IMR-90 (cell line): ENCODE measurements at places on chromosomes 7 and 10. TPM values are rescaled to one million over a fixed set of nuclear protein-coding genes. Genes with fewer than 3 reads are reported as not detected.

Gene HTR5A
- total RNA-seq, result not detected in 2 replicates

Gene SPDYE2
- total RNA-seq, result not detected in 2 replicates

Gene CCDC136
- total RNA-seq, result 7.7 and 8.3 TPM in 2 replicates

Gene DMTF1
- total RNA-seq, result 59.0 and 69.7 TPM in 2 replicates

Gene NPFFR1
- not detected in 2 replicates for total RNA-seq

Gene POU6F2
- not detected in 2 replicates for total RNA-seq

Gene PLA2G12B
- not detected in 2 replicates for total RNA-seq

Gene HYAL4
- not detected in 2 replicates for total RNA-seq

Gene C10orf143
- total RNA-seq, result 0.36 and 0.56 TPM in 2 replicates

Gene FFAR4
- total RNA-seq, result not detected in 2 replicates

Gene LDB1
- total RNA-seq, result 45.3 and 47.9 TPM in 2 replicates

Gene PLXNA4
- under 0.01 TPM in 2 replicates for total RNA-seq

Gene TMEM236
- total RNA-seq, result not detected in 2 replicates

Gene MDH2
- 55.4 and 56.1 TPM in 2 replicates for total RNA-seq

Gene TLL2
- total RNA-seq, result under 0.01 TPM in 2 replicates

Gene GARS1
- 105 and 209 TPM in 2 replicates for total RNA-seq

Gene SEMA3D
- total RNA-seq, result 10.8 and 13.6 TPM in 2 replicates
